Iris pigment epithelial cell (primary cell): ENCODE measurements at places on chromosomes 16 and 17.

DNA sequence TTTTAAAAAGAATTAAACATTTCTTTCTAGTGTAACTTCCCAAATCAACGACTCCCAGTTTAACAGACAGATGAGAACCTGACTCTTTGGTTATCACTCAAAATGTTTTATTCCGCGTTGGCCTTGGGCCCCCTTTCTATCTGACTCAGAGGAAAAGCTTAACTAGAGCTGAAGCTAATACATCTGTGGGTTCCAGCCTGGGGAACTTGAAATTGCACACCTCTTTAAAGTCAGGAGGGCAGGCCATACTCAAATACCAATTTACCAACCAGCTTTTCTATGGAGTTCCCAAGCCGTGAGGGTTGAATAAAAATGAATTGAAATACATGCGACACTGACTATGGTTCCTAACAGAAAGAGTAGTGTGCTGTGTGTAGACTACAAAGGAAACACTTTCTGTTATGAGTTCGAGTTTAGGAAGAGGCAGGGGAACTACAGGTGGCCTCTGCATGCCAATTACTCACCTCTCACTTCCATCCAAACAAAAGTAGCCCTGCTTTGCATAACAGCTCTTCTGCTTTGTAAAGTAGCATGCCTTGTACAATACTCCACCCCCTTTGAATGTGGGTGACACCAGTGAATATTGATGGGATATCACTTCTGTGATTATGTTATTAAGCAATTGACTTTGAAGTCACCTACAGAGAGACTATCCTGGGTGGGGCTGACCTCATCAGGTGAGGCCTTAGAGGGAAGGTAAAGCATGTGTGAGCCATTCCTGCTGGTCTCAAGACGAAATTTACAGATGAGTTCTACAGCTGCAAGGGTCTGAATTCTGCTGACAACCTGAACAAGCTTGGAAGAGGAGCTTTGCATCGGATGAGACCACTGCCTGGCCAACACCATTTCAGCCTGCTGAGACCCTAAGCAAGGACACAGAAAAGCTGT is 92.1 kb downstream of the WDR59 start:
- no peak for DNase-seq

DNA sequence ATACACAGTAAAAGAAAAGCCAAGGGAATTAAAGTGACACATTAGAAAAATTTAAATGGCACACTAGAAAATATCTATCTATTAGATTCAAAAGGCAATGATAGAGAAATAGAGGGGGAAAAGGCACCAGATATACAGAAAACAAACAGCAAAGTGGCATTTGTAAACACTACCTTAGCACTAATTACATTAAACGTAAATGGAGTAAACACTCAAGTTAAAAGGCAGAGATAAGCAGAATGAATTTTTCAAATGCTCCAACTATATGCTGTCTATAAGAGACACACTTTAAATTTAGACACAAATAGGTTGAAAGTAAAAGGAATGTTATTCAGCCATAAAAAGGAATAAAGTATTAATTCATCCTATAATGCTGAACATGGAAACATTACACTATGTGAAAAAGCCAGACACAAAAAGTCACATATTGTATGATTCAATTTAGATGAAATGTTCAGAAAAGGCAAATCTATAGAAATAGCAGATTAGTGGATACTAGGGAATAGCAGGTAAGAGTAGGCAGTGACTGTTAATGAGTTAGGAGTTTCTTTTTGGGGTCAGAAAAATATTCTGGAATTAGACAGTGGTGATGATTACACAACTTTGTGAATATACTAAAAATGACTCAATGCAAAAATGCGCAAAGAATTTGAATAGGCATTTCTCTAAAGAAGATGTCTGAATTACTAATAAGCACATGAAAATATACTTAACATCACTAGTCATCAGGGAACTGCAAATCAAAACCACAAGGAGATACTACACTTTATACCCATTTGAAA is 92.4 kb downstream of the BRIP1 start:
- DNase-seq: peak; percentile 89

- no peak for DNase-seq
Measured at GRCh38 chr17:10907370-10907769, 69.5 kb upstream of the PIRT start.

GRCh38 chr17:45235416-45236281 is 14.0 kb downstream of the FMNL1 start:
- peak; percentile 71 for DNase-seq

- DNase-seq: no peak
Measured at GRCh38 chr16:18797746-18798145, 3.6 kb downstream of the ARL6IP1 start.

DNA sequence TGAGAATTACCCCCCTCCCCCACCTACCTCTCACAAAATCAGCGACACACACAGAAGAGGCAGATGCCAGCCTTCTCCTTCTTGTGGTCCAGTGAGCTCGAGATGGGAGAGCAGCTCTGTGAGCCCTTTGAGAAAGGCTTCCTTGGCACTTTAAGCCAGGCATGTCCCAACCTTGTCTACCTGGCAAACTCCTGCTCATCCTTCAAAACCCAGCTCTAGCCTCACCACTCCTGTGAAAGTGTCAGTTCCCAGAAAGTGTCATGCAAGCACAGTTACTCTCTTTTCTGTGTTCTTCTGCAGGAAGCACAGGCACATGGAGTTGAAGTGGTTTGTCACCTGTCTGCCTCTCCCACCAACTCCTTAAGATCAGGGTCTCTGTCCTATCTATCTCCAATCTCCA is 1.6 kb downstream of the TMEM98 start:
- no peak for DNase-seq

DNA sequence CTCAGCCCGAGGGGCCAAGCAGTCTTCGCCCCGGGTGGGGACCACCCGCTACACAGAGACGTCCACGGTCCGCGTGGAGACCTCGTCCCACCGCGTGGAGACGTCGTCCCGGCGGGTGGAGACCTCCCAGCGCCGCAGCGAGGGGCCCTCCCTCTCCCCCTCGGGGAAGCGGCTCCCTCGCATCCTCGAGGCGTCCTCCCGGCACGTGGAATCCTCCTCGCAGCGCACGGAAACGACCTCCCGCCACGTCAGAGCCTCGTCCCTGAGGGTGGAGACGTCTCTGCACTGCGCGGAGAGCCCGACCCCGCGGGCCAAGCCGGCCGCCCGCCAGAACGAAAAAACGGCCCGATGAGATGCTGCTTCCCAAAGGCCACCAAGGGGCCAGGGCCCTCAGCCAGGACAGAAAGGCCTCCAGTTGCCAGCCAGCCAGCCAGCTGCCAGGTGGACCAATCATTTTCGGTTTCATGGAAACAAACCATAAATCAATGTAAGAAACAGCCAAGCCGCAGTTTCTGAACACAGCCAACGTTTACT is 424 bp downstream of the C17orf100 start:
- DNase-seq: peak; percentile 18

GRCh38 chr17:68356520-68356919 is 65.2 kb downstream of the ARSG start:
- DNase-seq: peak; percentile 64

- peak; percentile 64 for DNase-seq
Measured at GRCh38 chr17:58513965-58514769, at the start of gene MTMR4. Gene MTMR4, minus strand, starts transcription at chr17:58514638. Its CDS starts 231 bp downstream, at chr17:58514407.

DNA sequence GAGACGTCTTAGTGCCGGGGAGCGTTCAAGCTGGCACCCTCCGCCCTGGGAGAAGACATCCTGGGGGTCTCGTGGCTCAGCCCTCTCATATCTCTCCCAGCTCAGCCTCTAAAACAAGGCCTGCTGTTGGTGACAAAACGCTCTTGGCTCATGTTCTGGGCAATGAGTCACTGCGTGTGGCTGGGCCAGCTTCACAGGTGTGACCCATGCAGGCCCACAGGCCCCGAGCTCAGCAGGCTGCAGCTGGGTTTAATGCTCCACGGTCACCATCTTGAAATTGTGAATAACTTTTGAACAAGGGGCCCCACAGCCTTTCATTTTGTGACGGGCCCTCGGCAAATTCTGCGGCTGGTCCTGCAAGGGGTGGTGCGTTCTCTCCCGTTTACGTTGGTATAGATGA is 22.4 kb downstream of the GAA start:
- DNase-seq: peak; percentile 21

DNA sequence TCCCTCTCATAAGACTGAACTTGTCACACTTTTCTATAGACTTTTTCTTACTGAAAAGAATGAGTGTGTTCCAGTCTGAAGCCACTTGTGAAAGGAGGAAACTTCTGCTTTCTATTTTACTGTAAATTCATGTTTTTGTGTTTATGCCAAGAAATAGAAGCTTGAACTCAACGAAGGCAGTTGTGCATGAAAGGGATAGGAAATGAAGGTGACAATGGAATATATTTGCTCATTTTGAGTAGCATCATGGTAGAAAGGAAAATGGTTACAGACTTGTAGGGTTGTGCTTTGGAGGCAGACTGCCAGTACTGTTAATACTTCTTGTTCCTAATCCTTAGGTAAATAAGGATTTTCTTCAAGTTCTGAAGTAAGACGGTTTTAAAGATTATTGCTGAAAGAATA is 8.1 kb downstream of the CLTC start:
- DNase-seq: peak; percentile 44

- peak; percentile 3 for DNase-seq
Measured at GRCh38 chr16:6193718-6194117, 1096.1 kb upstream of the EEF2KMT start.

GRCh38 chr17:79944251-79944812 is 91.3 kb downstream of the TBC1D16 start:
- no peak for DNase-seq

DNA sequence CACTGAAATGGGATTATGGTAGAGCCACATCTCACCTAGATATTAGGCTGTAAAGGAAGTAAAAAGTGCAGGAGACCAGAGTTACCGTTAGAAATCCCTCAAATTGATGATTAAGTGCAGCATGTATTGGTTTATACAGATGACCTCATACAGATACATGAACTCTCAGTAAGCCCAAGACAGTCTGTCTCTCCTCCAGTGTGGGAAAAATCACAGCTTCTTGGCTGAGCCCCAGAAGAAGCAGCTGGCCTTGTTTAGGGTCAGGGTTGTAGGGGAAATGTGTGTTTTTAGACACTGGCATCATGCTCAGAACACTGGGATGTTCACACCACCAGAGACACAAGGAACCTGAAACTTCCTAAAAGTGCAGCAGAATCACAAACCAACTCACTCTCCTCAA is 135.9 kb downstream of the KATNIP start:
- DNase-seq: peak; percentile 77

DNA sequence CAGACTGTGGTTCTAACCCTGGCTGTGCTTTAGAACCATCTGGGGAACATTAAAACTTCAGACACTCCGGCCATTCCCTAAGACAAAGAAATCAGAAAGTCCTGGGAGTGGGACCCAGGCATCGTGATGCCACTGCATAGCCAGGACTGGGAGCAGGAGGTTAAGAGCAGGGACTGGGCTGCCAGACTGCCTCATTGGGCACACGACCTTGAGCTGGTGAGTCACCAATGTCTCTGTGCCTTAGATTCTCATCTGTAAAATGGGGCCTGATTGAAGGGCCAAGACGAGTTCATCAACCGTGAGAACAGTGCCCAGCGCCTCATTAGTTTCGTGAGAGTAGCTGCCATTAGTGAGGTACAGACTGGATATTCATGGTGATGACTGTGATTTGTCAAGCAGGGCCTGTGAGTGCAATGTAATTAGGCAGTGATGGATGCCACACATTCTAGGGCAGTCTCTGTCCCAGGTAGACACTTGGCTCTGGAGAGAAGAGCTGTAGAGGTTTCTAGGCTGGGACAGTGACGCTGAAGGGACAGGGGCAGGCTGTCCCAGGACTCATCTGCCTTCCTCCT is 196.8 kb downstream of the NTN1 start:
- no peak for DNase-seq

- DNase-seq: no peak
Measured at GRCh38 chr16:78817200-78817739, 717.8 kb downstream of the WWOX start.

- DNase-seq: no peak
Measured at GRCh38 chr16:31010585-31011325, at the start of gene STX1B. Gene STX1B, minus strand, starts transcription at chr16:31010638. Its CDS starts 242 bp downstream, at chr16:31010396.

GRCh38 chr16:86133847-86134375 is 234.9 kb downstream of the IRF8 start:
- DNase-seq: no peak

- DNase-seq: no peak
Measured at GRCh38 chr17:82243648-82244412, 15.0 kb downstream of the SLC16A3 start.

DNA sequence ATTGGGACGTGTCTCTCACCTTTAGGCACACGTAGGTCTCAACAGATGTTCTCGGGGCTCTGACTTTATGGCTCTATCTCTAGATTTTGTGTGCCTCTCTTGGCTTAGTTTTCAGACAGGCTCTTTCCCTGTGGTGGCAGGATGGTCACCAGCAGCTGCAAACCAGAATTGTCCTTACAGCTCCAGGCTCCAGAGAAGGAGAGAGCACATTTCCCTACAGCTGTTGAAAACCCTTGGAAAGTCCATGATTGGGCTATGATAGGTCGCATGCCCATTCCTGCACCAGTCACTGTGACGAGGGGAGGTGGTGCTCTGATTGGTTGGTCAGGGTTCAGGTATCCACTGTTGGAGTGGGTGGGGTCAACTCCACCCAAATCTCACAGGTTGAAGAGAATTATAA is 41.5 kb downstream of the SHISA9 start:
- no peak for DNase-seq

DNA sequence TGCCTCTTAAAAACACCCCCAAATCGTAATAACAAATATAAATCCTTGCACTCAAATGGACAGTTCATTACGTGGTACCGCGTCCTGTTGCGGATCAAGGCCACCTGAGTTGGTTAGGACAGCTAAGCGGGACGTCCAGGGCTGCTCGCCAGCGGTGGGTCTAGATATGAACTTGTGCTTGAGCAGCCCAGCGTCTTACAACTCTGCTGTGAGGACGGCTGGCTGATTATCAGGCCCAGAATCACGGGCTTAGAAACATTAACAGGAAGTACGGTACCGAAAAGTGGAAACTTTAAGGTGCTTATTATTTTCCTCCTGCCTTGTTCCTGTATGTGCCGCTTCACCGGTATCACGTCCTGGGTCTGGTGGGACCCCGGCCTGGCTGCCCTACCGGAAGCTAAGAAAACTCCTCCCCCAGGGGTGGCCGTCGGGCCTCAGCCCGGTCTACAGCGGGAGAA is 832 bp upstream of the SRRM2 start:
- DNase-seq: no peak

DNA sequence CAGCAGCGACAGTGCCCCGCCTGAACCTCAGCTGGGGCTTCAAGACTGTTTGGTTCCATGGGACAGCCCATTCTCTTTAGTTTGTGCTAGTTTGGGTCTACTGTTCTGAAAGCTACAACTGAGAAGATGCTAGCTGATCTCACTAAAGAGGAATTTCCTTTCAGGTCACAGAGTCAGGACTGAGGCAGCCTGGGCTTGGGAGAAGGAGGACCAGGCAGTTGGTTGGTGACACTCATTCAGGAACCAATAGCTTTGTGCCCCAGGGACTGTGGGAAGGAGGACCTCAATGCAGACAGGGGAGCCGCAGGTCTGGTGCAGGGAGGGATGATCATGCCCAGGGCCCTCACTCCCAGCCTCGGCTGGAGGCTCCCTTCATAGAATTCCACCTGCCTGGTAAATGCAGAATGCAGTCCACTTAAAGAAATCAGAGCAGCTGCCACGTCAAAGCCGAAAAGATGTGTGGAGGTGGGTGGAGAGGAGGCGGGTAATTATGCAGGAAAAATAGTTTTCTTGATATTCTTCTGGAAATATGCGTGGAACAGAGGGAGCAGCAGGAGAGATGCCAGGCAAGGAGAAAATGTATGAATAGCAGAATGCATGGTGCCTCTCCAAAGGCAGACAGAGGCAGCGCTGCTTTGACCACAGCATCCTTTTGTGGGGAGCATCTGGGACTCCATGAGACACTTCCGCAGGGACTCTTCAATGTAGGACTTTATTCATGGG is 32.6 kb upstream of the ZFP90 start:
- no peak for DNase-seq
